ENCODE measurements at places on chromosomes 12 and 14.

DNA sequence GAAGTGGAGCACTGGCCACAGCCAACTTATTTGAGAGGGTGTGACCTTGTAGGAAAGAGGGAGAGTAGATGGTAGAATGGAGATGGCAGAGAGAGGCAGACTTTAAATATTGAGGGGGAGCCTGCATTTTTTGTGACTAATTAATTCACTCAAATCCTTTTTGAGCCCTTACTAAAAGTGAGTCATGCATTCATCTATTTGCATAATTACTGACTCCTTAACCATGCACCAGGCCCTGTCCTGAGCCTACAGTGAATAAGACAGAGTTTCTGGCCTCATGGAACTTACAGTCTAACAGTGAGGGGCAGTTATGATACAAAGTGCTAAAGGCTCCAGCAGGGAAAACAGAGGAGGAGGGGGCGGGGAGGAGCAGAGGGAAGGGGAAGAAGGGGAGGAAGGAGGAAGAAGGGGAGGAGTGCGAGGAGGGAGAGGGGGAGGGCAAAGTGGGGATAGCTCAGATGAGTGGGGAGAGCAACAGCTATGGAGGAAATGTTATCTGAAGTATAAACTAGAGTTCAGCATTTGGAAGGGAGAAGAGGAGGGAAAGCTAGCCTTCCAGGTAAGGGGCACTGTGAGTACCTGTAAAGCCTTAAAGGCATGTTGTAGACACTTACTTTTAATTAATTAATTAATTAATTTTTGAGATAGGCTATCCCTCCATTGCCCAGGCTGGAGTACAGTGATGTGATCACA lies 7.5 kb upstream of the CTDSP2 start:
- DNase-seq, result no peak

- DNase-seq, result no peak
Measured at GRCh38 chr12:65997056-65997455, 133.5 kb downstream of the LLPH start.

DNA sequence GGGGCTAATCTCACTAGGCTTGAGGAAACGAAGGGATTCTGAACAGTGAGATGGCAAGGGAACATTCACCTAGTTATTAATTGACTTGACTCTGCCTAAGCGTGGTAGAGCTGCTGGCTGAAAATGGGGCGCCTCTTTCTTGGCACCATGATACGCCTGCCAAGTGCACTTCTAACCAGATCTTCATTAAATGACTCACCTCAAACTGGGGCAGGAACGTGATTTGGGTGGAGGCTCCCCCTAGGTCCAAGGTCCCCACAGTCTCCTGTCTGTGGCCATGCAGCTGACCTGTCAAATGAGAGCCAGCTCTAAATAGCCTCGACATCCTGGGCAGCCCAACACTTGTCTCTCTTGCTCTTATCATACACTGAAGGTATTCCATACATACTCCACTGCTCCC lies 26.0 kb downstream of the COQ6 start:
- no peak for DNase-seq

DNA sequence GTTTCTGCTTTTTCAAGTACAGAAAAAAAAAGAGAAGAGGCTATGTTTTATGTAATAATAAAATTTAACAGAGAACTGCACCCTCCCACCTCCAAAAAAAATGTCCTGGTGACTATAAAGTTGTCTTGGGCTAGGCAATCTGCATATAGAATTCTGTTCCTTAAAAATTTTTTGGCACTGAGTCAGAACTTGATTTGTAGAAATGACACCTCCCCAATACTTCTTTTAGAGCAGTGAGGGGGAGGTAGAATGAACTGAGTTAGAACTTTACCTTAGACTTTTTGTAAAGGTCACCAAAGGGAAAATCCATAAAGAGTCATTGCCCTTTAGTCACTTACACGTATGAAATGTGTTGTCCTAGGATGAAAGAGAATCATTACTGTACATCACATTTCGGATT lies 80.0 kb downstream of the BTG1 start:
- no peak for DNase-seq

DNA sequence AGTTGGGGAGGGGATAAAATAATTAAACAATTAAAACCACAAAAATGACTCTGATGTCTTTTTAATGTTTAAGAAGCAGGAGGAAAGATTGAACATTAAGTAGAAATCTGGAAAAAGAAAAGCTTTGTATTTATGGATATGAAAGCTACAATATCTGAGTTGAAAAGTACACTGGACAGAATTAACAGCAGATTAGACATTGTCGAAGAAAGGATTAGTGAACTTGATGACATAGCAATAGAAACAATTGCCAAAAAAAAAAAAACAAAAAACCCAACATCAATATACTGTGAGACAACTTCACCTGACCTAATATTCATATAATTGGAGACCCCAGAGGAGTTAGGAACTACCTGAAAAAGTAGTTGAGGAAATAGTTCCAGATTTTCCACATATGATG lies 289.5 kb upstream of the RGS6 start:
- no peak for DNase-seq

DNA sequence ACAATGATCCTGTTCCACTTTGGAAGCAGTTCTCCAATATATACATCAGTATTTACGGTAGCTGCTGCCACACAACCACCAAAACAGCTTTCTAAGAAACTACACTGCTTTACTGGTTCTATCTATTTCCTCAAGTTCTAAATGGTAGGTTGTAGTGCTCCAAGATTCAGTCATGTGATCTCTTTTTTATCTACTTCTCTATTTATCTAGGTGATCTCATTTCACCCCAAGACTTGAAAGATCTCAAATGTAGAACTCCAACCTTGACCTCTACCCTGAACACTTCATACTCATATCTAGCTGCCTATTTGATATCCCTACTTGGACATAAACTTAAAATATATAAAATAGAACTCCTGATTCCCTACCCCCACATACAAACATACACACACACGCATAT lies 133.9 kb upstream of the RAP1B start:
- DNase-seq, result no peak

DNA sequence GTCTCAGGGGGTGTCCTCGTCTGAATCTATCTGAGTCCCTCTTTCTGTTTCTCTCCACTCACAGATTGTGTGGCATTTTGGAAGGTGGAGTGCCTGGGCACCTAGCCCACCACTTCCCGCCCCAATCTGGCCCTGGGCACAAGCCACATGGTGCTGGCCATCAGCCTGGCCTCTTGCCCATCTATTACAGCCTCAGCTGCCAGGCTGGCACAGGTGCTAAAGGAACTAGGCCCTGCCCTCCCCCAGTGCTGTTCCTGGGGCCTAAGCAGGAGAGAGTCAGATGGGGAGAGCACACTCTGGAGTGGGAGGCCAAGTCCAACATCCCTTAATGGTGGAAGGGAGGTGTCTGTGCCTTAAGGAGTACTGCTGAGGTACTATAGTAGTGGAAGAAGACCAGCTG lies 8.3 kb upstream of the CALCOCO1 start:
- no peak for DNase-seq

- peak; percentile 62 for DNase-seq
Measured at GRCh38 chr14:60721326-60722106, 2.6 kb downstream of the SIX4 start.

GRCh38 chr12:53495903-53496751 lies 3.1 kb downstream of the MAP3K12 start:
- DNase-seq, result no peak

DNA sequence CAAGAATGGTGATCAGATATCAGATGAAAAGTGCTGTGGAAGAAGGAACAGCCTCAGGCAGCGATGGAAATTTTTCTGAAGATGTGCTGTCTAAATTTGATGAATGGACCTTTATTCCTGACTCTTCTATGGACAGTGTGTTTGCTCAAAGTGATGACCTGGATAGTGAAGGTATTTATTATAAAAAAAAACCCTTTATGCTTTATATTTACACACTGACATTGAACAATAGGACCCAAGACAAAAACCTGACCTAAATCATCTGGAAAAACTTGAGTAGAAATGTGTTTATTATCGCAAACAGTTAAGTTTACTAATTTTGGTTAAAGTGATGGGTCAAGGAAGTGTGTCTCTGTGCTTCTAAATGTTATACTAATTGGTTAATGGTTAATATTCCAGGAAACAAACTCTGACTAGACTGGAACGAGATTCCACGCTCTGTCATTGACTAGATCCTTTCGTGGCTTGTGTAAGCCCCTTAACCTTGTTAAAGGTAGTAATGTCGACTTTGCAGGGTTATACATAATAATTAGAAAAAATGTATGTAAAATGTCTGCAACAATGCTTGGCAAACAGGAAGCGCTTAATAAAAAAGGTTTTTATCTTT lies 62.7 kb downstream of the LRRK2 start:
- DNase-seq, result no peak

- peak; percentile 1 for DNase-seq
Measured at GRCh38 chr12:51421266-51421884, 3.3 kb upstream of the SLC4A8 start.

DNA sequence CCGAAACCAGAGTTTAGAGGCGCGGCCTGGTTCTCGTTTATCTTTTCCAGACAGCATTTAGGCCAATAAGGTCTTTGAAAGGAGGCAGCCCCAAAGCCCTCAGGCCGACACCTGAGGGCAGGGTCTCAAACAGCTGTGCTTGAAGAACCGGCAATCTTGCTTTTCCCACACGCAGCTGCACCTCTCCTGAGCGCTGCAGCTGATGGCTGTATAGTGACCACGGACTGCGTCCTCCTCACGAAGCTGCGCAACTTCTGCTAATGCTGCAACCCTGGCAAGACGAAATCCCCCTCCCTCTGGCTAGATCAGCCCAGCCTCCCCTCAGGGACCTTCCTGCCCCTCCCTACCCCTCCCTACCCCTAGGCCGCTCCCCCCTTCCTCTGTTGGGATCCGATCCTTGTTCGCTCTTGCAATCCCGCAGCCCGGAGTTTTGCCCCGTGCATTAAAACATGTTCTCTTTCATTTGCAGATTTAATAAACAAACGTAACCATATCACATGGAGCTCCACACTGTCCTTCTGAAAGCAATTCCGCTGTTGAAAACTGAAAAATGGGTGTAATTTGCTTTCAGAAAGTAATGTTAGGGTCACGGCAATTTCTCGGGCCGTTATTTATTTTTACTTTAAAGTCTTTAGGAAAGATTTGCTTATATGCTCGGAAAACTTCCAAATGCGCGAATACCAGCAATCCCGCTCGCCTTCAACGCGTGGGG lies 4.8 kb upstream of the PAX9 start:
- no peak for DNase-seq

DNA sequence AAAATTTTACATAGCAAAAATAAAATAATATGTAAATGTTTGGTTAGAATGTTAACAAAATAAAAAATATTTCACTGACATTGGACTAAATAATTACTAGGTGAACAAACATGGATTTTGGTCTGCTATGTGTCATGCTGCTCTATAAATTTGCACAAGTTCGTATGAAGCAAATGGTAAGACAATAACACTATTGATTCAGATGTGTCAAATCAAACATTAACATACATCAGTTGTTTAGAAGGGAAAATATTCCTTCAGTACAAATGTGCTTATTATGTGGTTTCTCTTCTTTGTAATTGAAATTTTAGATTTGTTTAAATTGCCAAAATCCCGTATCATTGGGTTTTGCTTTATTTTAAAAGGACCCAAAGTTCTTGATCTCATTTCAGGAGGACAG lies 46.9 kb downstream of the PAWR start:
- no peak for DNase-seq
